Renal cortex interstitium (tissue), 15 donors: ENCODE measurements at places on chromosomes 4 and X. TPM values are rescaled to one million over a fixed set of nuclear protein-coding genes. Genes with fewer than 3 reads are reported as not detected.

GRCh38 chr4:103105558-103106356 is 6.1 kb upstream of the BDH2 start:
- no peak for DNase-seq

CT45A1 gene
- not detected for polyA plus RNA-seq

ZFP92 gene
- polyA plus RNA-seq: 1.5 TPM

DNA sequence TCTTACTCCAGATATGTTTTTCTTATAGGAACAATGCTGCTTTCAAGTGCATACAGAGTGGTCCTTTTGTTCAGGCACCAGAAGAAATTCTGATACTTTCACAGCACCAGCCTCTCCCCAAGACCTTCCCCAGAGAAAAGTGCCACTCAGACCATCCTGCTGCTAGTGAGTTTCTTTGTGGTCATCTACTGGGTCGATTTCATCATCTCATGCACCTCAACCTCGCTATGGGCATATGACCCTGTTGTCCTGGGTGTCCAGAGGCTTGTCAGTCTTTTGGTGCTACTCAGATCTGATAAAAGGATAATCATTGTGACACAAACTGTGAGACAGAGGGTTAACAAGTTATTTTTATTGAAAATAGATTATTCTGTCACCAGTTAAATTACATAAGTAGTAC is 39.5 kb downstream of the WDR13 start:
- no peak for DNase-seq

DNA sequence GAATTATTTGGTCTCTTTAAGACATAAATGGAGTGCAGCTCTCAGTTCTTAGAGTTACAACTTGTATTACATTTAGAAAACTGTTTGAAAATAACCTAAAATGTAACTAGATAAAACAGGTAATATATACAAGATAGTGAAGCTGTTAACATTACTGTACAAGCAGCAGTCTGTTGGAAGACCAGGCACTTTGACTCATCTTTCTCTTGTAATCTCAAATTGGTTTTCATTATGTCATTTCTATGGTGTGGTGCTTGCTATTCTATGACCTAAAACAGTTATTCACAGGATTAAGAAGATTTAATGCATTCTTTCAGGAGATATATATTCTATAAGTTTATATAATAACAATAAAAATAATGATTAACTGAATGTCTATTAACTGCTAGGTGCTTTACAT is 282.5 kb upstream of the PITX2 start:
- no peak for DNase-seq
